CD4-positive, alpha-beta T cell treated with Interleukin-21 for 1 hour (primary cell): ENCODE measurements at places on chromosomes 12 and 14.
A peak's percentile ranks its signal among the peaks of the same experiment; 100 is the strongest.

GRCh38 chr12:131917711-131918306 is 11.3 kb upstream of the PUS1 start:
- no peak for DNase-seq

DNA sequence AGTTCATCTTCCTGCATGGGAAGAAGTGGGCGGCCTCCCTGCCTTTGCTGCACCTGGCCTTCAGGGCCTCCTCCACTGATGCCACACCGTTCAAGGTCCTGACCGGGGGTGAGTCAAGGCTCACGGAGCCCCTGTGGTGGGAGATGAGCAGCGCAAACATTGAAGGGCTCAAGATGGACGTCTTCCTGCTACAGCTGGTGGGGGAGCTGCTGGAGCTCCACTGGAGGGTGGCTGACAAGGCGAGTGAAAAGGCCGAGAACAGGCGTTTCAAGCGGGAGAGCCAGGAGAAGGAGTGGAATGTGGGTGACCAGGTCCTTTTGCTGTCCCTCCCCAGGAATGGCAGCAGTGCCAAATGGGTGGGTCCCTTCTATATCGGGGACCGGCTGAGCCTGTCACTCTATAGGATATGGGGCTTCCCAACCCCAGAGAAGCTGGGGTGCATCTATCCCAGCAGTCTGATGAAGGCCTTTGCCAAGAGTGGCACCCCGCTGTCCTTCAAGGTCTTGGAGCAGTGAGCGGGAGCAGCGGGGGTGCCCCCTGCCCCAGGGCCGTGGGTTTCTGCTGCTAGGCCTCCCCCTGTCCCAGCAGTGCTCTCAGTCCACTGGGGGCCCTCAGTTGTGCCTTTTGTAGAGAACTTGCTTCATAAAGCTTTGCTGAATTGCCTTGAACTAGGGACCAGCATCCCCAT is 12.4 kb downstream of the CBLN3 start:
- no peak for DNase-seq

DNA sequence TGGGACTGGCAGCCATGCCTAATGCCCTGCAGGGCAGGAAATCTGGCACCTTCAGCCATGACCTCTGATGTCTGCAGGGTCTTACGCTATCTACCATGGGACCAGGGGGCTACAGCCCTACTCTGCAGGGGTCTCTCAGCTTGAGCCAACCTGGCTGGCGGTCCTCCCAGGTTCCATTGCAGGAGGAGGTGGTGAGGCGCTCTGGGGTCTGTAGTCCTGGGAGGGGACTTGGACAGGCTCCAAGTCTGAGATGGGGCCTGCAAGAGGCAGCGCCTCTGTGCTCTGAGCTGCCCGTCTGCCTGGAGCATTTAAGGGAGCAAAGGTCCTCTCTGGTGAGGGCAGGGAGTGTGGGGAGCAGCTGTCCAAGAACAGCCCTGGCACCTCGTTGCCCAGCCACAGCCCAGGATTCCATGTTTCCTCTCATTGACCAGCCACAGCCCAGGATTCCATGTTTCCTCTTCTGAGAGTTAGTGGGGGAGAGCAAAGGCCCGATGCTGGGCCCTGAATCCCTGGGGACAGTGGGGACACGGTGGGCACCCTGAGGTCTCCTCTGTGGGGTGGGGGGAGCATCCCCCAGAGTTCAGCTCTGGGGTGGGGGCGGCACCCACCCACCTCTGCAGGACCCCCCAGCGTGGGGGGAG is 655 bp downstream of the PLD4 start:
- DNase-seq: no peak

DNA sequence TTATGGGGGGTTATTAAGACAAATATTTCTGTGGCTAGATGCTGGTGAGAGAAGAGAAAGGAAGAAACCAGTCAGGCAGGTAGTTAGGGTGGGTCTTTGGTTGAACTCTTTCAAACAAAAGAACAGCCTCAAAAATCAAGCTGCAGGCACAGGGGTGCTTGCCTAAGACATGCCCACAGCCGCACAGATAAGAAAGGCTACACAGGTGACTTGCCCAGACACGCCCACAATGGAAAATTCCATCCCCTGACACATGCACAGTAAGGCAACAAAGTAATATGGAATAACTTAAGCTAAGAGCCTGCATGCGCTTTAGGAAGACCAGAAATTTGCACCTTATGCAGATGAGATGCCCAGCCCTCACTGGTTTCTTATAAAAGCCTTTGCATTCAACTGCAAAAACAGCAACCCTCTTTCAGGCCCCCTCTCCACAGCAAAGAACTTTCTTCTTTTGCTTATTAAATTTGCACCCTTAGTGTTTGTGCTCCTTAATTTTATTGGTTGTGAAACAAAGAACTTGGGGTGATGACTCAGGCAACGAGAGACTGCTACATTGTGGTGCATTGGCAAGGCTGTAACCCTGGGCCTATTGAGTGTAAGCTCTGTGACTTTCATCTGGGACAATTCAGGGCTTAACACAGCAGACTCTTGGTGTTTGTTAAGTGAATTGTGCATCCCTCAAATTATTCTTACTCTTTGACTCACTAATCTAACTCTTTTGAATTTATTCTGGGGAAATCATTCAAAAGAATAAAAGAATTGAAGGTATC is 149.4 kb downstream of the RPAP3 start:
- DNase-seq: no peak

DNA sequence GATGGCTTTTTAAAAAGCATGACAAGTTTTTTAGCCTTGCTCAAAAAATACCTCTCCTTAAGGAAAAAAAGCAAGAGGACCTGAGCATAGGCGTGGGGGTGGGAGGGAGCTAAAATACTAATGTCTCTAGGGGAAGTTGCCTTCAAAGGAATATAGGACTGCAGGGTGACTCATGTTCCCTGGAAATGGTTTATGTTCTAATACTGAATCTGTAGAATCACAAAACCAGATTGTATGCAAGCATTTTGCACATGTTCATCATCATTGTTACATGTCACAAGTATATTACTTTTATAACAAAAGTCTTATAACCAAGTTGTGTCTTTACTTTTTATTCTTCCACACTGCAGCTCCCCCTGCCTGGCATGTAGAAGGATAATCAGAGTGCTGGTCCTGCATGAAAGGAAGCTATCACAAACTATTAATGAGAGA is 36.6 kb downstream of the GPR135 start:
- no peak for DNase-seq

- no peak for DNase-seq
Measured at GRCh38 chr12:50599366-50600095, 94.7 kb downstream of the DIP2B start.

- DNase-seq: no peak
Measured at GRCh38 chr12:21676776-21677175, 19.1 kb upstream of the LDHB start.

DNA sequence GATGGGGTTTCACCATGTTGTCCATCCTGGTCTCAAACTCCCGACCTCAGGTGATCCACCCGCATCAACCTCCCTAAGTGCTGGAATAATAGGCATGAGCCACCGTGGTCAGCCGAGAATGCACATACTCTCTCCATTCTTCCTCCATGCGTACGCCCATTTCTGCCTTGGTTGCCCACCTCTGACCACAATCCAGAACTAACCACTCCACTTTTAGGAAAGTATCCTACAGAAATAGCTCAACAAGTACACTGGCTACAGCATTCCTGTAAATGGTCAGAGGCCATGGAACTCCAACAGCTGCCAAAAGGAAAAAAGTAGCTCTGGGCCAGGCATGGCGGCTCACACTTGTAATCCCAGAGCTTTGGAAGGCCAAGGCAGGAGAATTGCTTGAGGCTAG is 60.7 kb downstream of the IRF2BPL start:
- DNase-seq: no peak

DNA sequence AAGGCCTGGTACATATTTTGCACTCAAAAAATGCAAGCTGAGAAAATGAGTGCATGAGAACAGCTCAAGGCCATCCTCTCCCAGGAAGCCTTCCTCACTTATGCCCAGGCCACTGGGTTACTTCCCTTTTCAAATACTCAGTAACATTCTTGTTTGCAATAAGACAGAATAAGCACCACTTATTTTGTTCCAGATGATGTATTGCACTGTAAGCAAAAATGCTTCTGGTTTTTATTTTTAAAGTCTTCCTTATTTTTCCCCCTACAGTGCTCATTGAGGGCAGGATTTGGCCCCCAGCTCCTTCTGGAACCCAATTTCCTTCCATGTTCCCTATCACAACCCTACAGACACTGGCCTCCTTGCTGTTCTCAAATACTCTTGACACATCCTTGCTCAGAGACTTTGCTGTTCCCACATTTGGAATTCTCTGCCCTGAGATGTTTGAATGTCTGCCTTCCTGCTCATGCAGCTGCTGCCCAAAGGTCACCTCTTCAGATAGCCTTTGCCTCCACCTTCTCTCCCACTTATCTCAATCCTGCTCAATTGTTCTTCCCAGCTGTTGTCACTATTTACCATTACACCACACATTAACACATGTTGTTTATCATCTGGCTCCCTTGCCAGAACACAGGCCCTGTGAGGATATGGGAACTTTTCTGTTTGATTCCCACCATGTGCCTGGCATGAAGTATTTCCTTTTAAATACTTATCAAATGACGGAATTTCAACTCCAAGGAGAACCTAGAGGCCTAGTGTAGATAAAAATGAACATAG is 49.9 kb downstream of the IFNG start:
- no peak for DNase-seq

GRCh38 chr14:100653409-100653808 is 66.2 kb upstream of the BEGAIN start:
- DNase-seq: peak; percentile 35

GRCh38 chr14:103418481-103418818 is 33.2 kb downstream of the MARK3 start:
- no peak for DNase-seq

DNA sequence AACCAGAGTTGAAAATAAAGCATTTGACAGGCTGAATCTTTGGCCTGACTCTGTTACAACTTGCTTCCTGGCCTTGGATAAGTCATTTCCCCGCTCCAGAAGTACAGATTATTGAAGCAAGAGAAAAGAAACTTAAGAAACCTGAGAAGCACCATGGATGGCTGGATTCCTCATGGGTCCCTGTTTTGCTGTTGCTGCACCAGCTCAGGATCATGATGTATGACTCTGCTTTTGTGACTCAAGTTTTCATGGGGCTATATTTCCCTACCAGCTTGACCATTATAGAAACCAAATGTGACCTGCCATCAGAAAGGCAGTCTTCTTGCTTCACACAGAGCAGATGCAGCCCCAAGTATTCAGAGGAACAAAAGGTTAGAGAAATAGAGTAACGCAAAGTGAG is 921.8 kb downstream of the BCL11B start:
- DNase-seq: no peak

GRCh38 chr14:76191297-76191696 is 39.6 kb downstream of the GPATCH2L start:
- no peak for DNase-seq

- no peak for DNase-seq
Measured at GRCh38 chr12:2756756-2757155, 38.0 kb upstream of the FKBP4 start.

DNA sequence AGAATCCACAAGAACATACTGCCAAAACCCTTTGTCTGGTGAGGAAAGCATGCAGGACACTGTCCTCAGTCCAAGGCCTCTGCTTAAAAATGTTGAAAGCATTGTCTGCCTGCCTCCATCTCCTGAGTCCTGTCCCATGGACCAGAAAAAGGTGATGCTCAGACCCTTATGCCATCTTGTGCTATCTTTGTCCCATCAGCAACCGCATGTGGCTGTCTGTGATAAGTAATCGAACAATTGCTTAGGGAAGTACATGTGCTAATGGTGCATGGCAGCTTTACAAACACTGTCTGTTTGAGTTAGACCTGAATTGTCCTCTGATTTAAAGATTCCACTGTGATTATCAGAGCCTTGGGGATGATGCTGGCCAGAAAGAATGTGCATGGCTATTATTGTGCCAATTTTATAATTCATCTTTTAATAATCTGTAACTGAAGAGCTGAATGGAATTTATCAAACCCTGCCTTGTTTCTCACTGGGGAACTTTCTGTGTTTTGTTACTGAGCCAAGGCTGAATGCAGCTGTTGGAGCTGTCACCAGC is 177.5 kb downstream of the DACT1 start:
- no peak for DNase-seq

DNA sequence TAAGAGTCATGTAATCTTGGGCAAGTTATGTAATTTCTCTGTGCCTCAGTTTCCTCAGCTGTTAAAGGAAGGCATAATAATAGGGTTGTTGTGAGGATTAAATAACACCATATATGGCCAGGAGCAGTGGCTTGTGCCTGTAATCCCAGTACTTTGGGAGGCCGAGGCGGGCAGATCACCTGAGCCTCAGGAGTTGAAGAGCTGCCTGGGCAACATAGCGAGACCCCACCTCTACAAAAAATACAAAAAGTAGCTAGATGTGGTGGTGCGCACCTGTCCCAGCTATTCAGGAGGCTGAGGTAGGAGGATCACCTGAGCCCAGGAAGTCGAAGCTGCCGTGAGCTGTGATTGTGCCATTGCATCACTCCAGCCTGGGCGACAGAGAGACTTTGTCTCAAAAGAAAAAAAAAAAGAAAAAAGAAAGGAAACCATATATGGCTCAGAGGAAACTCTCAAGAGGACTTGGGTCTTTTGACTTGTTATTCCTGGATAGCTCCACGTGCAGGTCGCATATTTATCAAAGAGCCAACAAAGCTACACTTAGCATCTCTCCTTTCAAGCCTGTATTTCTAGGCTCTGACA is 6.9 kb downstream of the GPRC5A start:
- DNase-seq: no peak

DNA sequence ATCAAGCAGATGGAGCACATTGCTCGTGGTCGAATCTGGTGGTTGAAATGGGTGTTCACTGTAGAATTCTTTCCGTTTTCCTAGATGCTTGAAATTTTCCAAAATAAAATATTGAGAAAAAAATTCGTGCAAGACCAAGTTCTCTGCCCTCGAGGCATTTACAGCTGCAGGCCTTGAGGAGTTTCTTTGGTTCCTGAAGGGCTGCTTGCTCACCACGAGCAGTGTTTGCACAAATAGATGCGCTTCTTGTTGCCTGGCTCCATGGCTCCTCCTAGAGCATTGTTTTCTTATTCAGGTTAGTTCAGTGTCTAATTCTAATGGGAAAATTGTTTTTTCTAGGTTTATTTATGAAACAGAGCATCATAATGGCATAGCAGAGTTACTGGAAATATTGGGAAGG is 74.5 kb upstream of the DYNC1H1 start:
- peak; percentile 17 for DNase-seq

DNA sequence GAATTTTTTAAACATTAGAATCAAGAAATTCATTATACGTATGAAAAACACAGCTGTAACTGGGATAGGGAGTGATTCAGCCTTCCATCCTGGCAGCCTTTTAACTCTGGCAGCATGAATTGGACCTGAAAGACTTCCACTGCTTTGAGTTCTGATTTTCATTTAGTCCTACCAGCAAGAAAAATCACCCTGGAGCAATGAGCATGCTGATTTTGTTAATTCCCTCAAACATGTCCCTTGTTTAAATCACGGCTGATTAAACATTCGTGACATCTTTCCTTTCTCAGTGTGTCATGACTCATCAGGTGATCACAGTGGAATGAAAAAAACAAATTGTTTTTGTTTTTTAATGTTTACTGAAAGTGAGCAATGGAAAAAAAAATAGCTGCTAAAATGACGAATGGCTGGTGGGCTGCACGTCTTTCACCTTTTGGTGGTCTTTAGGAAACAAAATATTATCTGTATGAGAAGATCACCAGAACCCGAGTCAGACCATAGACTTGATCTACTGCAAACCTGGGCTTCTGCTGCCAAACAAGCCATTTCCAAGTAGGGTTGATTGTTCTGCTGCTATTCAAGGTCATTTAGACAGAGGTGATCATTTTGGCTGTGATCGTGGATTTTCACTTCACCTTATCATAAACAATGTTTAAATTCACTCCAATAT is 67.0 kb upstream of the CAND1 start:
- no peak for DNase-seq

- DNase-seq: no peak
Measured at GRCh38 chr12:67720351-67720856, 71.9 kb downstream of the DYRK2 start.
